ENCODE measurements at places on chromosomes 12 and 14.
A peak's percentile ranks its signal among the peaks of the same experiment; 100 is the strongest.

- DNase-seq: peak; percentile 79
Observed at GRCh38 chr12:53575502-53576249, 50.5 kb downstream of the ATF7 start.

DNA sequence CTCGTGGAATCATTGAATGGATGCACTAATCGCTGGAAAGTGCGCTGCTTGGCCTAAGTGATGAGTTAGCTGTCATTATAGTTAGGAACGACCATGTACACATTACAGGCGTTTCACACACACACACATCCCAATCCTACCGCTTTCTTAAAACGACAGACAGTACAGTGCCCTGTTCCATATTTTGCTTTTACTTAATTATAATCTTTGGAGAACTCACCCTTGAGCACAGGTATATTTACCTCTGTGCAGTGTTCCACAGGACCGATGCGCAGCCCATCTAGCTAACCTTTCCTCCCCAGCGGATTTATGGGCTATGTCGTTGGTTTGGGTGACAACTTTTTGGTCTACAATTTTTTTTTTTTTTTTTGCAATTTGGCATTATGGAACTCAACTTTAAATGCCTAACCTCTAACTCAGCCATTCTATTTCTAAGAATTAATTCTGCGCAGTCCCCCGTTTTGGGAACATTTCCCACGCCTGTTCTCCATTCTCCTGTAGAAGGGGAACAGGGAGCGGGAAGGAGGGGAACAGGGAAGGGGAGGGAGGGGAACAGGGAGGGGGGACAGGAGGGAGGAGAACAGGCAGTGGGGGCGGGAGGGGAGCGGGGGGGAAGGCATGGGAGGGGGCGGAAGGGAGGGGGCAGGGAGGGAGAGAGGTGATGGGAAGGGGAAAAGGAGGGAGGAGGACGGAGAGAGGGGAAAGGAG lies 663 bp upstream of the ULK1 start:
- DNase-seq: no peak

- DNase-seq: no peak
Observed at GRCh38 chr12:4579305-4580102, 17.5 kb downstream of the DYRK4 start.

GRCh38 chr12:25121110-25121509 lies 73.8 kb downstream of the DNAI7 start:
- no peak for DNase-seq

DNA sequence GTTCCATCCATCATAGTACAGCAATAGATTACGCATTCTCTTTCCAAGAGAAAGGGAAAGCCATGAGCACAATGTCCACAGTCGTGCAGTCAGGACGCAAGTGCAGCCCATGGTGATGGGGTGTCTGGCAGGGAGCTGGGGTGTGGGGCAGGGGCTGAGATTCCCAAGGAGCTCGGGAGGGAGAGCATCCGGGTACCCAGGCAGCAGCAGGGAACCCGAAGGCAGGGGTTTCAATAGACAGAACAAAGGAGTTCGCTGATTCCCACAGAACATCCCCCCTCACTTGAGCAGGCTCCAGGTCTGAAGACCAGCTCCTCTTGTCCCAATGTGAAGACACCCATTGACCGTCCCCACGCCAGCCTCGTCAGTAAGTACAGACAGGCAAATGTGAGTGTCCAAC lies 13.5 kb downstream of the ANHX start:
- no peak for DNase-seq

DNA sequence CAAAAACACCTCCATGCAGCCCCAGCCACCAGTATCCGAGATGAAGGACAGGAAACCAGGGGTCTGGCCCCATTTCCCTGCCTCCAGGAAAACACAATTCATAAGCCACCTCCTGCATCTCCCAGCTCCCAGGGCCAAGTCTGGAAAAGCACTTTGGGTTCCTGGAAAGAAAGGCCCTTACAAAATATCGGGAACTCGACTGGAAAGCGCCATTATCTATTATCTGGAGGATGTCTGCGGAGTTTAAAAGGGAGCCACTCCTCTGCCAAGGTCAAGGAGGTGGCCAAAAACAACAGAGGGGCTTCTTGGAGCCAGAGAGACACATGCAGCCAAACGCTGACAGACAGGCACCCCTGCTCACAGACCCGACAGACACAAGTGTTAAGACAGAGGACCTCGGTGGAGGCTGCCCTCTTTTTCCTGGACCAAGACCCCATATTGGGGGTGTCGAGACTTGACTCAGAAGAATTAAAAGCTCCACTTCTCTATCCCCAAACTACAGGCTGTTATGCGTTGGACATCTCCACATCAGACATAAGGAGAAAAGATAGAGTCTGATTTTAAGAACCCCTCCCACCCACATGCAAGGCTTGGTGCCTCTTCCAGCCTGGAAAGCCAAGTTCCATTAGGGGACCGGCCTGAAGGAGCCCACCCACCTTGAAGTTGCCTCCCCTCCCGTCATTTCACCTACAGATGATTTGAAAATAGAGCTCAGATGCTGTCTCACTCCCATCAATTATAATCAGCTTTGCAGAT lies 9.6 kb downstream of the ACTN1 start:
- DNase-seq: no peak

DNA sequence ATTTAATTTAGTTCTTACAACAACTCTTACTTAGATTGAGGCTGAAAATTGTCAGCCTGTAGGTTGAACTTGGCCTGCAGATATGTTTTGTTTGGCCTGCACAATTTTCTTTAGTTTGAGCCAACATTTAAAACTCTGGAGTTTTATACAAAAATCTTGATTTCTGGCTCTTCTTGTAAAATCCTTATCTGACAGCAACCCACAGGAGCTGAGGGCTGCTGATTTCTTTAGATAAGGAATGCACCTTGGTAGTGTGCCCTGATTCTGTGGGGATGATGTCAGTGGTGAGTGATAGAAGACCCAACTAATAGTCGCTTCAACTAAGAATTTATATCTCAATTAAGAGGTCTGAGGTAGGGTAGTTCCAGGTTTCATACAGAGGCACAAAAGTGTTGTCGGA lies 49.5 kb downstream of the SOCS2 start:
- DNase-seq: peak; percentile 59

- no peak for DNase-seq
Observed at GRCh38 chr12:69087986-69088385, 151.4 kb upstream of the CPSF6 start.

DNA sequence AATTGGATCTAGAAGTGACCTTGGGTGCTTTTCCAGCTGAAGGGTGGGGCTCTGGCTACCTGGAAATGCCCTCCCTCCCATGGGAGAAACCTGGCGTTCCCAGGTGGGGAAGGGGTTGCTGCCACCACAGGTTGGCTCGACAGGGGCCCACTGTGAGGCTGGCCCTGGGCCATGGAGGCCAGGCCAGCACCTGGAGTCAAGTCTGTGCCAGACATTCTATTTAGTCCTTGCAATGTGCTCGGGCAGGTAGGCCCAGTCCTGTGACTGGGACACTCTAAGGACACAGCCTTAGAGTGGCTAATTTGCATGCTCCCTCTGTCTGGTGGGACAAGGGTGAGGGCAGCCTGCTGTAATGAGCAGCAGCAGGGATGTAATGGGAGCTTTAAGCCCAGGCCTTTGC lies 11.9 kb downstream of the VRTN start:
- DNase-seq: no peak

GRCh38 chr12:42141981-42142606 lies 2.6 kb downstream of the GXYLT1 start:
- no peak for DNase-seq

DNA sequence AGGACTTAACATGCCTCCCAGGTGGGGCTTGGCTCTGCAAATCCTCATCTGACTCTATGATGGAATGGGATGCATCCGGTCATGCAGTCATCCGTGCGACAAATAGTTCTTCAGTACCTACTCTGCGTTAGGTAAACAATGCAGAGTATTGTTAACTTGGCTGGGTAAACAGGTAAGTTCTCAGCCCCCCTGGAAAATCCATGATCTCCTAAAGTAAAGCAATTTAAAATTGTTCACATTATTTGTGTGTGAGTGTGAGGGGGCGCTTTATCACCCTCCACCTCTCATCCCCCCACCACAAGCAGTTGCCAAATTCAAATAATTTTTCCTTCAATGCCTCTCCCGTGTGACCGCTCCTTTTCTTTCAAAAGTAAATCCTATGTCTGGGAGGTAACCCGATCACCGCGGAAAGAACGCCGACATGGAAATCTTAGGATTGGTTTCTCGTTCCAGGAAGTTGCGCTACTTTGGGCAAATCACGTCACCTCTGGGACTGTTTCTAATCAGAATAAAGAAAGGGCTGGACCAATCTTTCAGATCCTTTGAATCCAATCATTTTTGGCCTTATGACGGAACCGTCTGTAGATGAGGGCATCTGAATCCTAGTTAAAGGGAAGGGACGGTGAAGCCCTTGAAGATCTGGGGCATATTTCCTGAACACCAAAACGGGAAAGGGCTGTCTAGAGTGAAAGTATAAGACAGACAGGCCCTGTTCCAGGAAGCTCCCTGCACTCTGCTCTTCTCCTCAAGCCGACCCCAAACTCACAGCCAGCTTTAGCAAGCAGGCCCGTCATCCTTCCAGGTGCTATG lies 44.0 kb upstream of the SINHCAF start:
- peak; percentile 56 for DNase-seq
